ENCODE measurements at places on chromosomes 5 and 9.

- H3K27ac ChIP-seq: no peak overlapping the region
- H3K36me3 ChIP-seq: no peaks in the 10 kb centered on the region
- no peak overlapping the region for H3K4me3 ChIP-seq
- DNase-seq: no peak
- no peaks in the 10 kb centered on the region for H3K4me1 ChIP-seq
These were observed 18.8 kb upstream of the OR2K2 start for GRCh38 chr9:111348821-111349271.

- peaks cover 2% of the 10 kb centered on the region for H3K4me1 ChIP-seq
- no peaks in the 10 kb centered on the region for H3K36me3 ChIP-seq
- H3K4me3 ChIP-seq: no peak overlapping the region
These were observed 396.0 kb downstream of the LRRC70 start for GRCh38 chr5:62974623-62975022.

- no peaks in the 10 kb centered on the region for H3K27me3 ChIP-seq
- peak overlapping the region; percentile 83 for H3K27ac ChIP-seq
- no peak for DNase-seq
- H3K4me3 ChIP-seq: no peak overlapping the region
- H3K36me3 ChIP-seq: peaks cover 9% of the 10 kb centered on the region
These were observed 52.4 kb downstream of the USP20 start for GRCh38 chr9:129887334-129888292.

GRCh38 chr9:112725961-112726360, 8.0 kb upstream of the INIP start:
- no peaks in the 10 kb centered on the region for H3K27me3 ChIP-seq
- no peaks in the 10 kb centered on the region for H3K4me1 ChIP-seq
- no peak overlapping the region for H3K27ac ChIP-seq
- no peaks in the 10 kb centered on the region for H3K36me3 ChIP-seq
- DNase-seq: no peak
- H3K4me3 ChIP-seq: no peak overlapping the region

GRCh38 chr5:141605523-141606277, 13.1 kb downstream of the DIAPH1 start:
- H3K36me3 ChIP-seq: no peaks in the 10 kb centered on the region
- no peaks in the 10 kb centered on the region for H3K27me3 ChIP-seq
- peak; percentile 25 for DNase-seq

GRCh38 chr5:42842921-42843641, 31.4 kb upstream of the SELENOP start:
- DNase-seq: no peak
- H3K27ac ChIP-seq: no peak overlapping the region
- no peak overlapping the region for H3K4me3 ChIP-seq
- H3K36me3 ChIP-seq: no peaks in the 10 kb centered on the region

Data from ascending aorta (tissue), 2 donors.